ENCODE measurements at places on chromosomes 12 and 14.

DNA sequence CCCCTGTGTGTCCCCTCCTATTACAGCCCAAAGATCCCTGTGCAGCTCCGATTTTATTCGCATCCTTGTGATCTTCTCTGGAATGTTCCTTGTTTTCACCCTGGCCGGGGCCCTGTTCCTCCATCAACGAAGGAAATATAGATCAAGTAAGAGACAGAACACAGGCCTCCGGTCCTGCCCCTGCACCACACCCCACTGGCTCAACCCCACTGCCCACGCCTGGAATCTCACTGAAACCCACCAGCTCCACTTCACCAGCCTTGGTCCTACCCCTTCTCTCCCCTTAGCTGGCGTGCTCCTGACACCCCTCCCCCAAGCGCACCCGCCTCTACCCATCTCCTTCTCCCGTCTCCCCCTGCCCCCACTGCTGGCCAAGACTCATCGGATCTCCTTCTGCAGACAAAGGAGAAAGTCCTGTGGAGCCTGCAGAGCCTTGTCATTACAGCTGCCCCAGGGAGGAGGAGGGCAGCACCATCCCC is 934 bp upstream of the TAPBPL start:
- DNase-seq: no peak

DNA sequence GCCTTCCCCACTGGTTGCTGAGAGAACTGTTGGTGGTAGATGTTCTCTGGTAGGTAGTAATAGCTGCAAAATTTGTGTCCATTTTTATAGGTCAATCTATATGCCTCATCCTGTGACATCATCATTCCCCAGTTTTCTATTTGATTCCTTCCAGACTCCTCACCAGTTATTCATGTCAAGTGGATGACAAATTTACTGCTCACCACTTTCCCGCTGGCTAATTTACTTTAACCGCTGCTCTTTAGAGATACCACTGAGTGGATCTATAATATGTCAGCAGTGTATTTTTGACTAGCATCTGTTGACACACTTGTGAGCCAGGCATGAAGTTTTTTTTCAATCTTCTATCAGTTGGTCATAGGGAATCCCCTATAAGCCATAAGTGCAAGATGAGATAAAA is 24.6 kb downstream of the GPR65 start:
- no peak for DNase-seq

- peak; percentile 65 for DNase-seq
These were observed 9.2 kb upstream of the PAPLN start for GRCh38 chr14:73227812-73228781.

GRCh38 chr14:68361231-68361630 is 431.6 kb downstream of the ZFP36L1 start:
- no peak for DNase-seq

DNA sequence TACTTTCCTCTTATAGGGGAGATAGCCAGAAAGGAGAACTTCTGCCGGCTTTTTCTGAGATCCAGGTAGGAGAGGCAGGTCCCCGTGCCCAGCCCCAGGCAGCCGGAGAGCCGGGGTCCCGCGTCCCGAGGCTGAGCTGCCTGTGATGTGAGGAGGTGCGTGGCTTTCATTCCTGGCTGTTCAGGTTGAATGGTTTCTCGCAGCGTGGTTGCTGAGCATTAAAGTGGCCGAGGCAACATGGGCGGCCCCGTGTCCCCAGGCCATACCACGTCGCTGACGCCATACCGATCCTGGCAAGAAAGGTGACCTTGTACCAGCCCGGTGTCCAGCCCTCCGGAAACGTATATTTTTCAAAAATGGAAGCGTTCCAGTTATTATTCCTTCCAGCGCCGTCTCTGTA is 116.7 kb upstream of the MYL2 start:
- DNase-seq: no peak

DNA sequence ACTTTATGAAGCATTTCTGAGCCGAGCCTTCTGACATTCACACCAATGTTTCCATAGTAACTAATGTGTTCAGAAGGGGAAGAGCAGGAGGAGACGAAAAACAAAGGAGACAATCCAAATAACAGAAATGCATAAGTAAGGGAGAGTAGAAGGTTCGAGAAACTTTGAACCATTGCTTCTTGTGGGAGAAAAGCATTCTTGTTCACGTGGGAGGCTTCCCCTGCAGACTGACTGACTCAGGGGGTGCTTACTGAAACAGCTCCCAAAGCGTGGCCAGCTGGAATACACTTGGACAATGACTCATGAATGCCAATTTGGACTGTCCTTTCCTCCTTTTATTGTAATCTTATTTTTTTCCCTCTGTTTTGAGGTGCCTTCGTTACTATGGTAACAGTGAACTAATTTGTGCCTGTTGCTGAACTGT is 73.9 kb downstream of the NEDD1 start:
- DNase-seq: peak; percentile 71

DNA sequence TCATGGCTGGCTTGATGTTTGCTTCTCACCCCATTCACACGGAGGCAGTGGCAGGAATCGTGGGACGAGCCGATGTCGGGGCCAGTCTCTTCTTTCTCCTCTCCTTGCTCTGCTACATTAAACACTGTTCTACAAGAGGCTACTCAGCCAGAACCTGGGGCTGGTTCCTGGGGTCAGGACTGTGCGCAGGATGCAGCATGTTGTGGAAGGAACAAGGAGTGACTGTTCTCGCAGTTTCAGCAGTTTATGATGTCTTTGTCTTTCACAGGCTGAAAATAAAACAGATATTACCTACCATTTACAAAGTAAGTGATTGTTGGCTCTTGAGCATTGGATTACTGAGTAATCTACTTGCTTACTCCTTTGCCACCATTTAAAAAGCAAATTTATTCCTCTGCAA is 170.6 kb downstream of the TMTC2 start:
- DNase-seq: no peak

- DNase-seq: no peak
These were observed 96.0 kb downstream of the GPHN start for GRCh38 chr14:66603945-66604344.

Data from GM04504 (cell line).